ENCODE measurements at places on chromosomes 11 and 22. TPM values are rescaled to one million over a fixed set of nuclear protein-coding genes. Genes with fewer than 3 reads are reported as not detected.

- no peak overlapping the region for H3K27ac ChIP-seq
- H3K27me3 ChIP-seq: no peaks in the 10 kb centered on the region
- peak; percentile 7 for DNase-seq
- peaks cover 21% of the 10 kb centered on the region for H3K36me3 ChIP-seq
- peaks cover 34% of the 10 kb centered on the region for H3K4me1 ChIP-seq
- H3K4me3 ChIP-seq: no peak overlapping the region
Measured at GRCh38 chr22:49964136-49965090, 3.8 kb downstream of the PIM3 start.

- peak overlapping the region; percentile 94 for H3K27ac ChIP-seq
- peak overlapping the region; percentile 28 for H3K4me3 ChIP-seq
- H3K27me3 ChIP-seq: no peaks in the 10 kb centered on the region
- peak; percentile 98 for DNase-seq
Measured at GRCh38 chr22:43263645-43264514, 76.9 kb upstream of the TTLL12 start.

DNA sequence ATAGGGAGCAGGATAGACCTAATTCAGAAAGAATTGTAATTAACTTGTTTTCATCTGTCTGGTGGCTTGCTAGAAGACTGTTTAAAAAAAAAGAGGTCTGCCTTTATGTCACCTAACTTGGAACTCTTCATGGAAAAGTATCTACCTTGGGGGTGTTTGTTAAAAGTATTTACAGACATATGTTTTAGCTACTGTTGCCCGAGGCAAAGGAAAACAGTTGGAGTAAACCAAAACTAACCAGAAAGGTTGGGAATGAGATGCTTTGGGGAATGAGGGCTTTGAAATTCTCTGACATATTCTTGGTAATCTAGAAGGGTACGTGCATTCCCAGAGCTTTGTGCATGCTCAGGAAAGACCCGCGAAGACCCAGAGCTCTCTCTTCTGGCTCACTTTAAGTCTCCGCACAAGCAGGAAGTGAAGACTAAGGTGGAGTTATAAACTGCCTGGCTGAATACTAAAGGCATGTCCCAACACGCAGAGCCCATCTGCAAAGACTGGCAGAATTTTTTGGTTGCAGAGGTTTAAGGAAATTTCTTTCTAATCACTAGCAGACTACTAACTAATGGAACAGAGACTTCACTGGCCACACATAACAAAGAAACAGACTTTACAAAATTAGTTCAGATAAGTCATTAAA is 33.2 kb downstream of the HIKESHI start:
- no peak for DNase-seq
- H3K27me3 ChIP-seq: no peaks in the 10 kb centered on the region
- H3K4me3 ChIP-seq: no peak overlapping the region
- no peaks in the 10 kb centered on the region for H3K4me1 ChIP-seq
- peaks cover 46% of the 10 kb centered on the region for H3K36me3 ChIP-seq

DNA sequence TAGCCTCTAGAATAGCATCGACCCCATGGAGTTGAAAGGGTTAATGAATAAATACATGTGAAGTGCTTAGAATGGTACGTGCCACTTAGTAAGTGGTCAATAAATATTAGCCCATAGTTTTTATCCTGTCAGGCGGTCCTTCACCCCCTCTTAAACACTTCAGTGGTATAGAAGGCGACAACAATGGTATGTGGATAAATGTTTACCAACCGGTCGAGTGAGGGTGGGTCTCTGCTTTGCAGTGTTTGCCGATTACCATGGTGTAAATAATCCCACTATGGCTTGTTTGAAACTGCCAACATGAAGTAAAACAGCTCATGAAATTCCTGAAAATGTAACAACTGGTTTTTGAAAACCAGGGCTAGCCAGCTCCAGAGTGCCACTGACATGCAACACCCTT is 541.2 kb downstream of the BUD13 start:
- no peak overlapping the region for H3K27ac ChIP-seq
- H3K36me3 ChIP-seq: no peaks in the 10 kb centered on the region
- no peaks in the 10 kb centered on the region for H3K4me1 ChIP-seq
- no peak overlapping the region for H3K4me3 ChIP-seq

DNA sequence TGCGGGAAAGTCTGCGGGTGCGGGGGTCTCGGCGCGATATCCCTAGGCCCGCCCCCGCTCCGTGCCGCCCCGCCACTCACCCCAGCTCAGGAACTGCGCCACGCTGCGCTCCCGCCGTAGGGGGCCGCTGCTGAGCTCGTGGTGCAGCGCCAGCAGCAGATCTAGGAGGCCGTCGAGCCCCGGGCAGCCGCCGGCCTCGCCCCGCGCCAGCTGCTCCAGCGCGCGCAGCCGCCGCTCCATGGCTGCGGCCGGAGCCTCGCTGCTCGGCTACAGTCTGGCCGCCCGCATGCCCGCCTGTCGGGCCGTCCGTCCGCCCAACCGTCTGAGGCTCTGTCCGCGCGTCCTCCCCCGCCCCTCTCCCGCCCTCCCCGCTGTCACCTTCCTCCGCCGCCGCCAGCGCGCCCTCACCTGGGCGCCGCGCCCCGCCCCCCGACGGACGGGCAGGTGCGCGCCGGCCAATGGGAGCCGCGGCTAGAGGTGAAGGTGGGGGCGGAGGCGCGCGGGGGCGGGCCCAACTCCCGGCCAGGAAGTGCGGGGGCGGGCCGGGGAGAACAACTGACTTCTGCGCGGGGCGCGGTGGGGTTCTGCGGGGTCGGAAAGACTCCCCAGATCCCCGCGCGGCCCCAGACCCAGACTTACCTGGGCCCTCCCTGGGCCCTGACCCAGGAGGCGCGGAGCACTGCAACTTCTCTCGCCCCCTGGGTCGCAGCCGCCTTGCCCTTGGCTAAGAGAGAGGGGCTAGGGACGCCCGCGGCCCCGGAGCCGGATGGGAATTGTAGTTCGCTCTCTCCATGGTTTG is at the start of gene CDC42BPG:
CDC42BPG (minus strand) TSS at position 324 of the 799 bp plus-strand sequence; CDS start at position 240, 84 bp downstream.
- H3K4me3 ChIP-seq: no peak within 1 kb of the TSS
- H3K4me1 ChIP-seq: peaks cover 18% of the 10 kb centered on the region
- peak; percentile 68 for DNase-seq
- no peaks in the 10 kb centered on the region for H3K27me3 ChIP-seq
- H3K36me3 ChIP-seq: no peaks in the 10 kb centered on the region

- H3K27me3 ChIP-seq: peaks cover 9% of the 10 kb centered on the region
- H3K27ac ChIP-seq: no peak overlapping the region
- H3K4me3 ChIP-seq: no peak overlapping the region
- DNase-seq: no peak
- no peaks in the 10 kb centered on the region for H3K36me3 ChIP-seq
- H3K4me1 ChIP-seq: no peaks in the 10 kb centered on the region
Measured at GRCh38 chr11:45708887-45709663, 43.7 kb upstream of the CHST1 start.

DNA sequence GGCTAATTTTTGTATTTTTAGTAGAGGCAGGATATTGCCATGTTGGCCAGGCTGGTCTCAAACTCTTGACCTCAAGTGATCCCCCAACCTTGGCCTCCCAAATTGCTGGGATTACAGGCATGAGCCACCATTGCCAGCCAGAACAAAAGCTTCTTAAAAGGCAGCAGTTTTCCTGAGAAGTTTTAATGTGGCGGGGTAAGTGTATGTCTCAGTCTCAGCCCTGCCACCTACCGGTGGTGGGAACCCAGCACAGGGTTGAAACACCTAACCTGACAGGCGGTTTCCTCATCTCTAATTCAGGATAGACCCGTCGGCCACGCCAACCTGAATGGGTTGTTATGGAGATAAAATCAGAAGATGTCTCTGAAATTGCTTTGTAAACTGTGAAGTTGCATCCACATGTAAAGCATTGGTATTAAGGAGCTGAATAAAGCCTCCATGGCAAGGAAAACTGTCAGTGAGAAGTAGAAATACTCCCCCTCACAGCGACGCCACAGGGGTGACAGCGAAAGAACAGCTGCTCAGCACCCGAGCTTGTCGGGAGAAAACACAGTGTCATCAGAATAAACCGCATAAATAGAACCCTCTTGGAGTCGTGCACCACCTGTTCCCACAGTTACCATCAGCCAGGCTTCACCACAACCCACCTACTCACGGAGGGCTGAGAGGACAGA is 165.9 kb upstream of the NCAM1 start:
- no peaks in the 10 kb centered on the region for H3K27me3 ChIP-seq
- H3K4me3 ChIP-seq: peak overlapping the region; percentile 25
- H3K4me1 ChIP-seq: peaks cover 23% of the 10 kb centered on the region
- peak; percentile 90 for DNase-seq

DNA sequence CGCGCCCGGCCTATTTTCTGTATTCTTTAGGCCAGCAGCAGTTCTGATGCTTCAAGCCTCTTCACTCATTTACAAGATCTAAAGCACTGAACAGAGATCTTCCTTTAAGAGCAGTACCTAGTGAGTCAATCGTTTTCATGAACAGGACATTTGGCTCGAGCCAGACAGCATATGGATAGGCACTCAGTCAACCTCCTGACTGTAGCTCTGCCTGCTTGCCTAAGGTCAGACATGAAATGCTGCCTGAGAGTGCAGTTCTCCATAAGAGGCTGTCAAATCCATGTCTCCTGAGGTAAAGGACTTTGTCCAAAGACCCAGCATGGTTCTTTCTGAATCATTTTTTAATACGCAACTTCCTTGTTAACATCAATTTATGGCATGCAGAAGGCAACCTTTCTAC is 941.2 kb downstream of the DLG2 start:
- no peak overlapping the region for H3K27ac ChIP-seq
- no peaks in the 10 kb centered on the region for H3K4me1 ChIP-seq
- no peaks in the 10 kb centered on the region for H3K36me3 ChIP-seq

DNA sequence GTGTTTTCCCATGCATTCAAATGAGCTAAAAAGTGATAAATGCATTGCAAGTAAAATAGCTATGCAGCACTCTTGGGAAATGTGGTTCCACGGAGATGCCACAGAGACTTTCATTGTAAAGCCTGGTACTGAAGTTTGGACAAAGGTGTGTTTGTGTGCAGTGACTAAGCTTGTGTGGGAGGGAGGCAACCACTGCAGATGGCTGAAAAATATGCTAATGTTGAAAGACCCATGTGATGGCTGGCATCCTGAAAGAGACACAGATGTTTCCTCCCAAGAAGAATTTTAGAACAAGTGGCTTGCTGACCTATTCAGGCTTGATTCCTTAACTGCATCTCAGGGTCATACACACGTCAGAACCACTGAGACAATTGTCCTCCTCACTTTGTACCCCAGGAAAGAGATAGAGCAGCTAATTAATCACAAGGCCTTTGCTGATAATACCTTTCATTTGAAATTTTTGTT is 73.8 kb downstream of the FAM76B start:
- no peaks in the 10 kb centered on the region for H3K27me3 ChIP-seq
- peak overlapping the region; percentile 90 for H3K27ac ChIP-seq
- peaks cover 24% of the 10 kb centered on the region for H3K4me1 ChIP-seq
- H3K4me3 ChIP-seq: no peak overlapping the region
- no peaks in the 10 kb centered on the region for H3K36me3 ChIP-seq

MAML2 gene
- 2.2 TPM for total RNA-seq

GRCh38 chr11:96540875-96541274 is 151.1 kb downstream of the JRKL start:
- no peak overlapping the region for H3K27ac ChIP-seq
- H3K36me3 ChIP-seq: no peaks in the 10 kb centered on the region
- H3K27me3 ChIP-seq: no peaks in the 10 kb centered on the region
- no peaks in the 10 kb centered on the region for H3K4me1 ChIP-seq
- no peak for DNase-seq
- H3K4me3 ChIP-seq: no peak overlapping the region

RFPL2 gene
- total RNA-seq: not detected

DNA sequence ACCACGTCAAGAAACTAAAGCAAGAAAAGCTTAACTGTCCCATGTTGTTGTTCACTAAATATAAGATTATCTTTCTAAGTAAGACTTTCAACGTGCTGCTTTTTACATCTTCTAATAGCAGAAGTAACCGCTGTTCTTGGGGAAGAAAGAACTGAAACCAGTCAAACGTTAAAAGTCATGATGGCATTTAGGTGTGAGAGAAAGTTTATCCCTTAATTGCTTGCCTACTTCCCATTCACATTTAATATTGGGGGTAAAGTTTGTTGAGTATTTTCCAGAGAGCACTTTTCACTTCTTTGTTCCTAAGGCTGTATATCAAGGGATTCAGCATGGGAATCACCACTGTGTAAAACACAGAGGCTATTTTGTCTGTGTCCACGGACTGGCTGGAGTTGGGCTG is 970 bp downstream of the OR5B21 start:
- no peaks in the 10 kb centered on the region for H3K36me3 ChIP-seq
- H3K27ac ChIP-seq: no peak overlapping the region
- H3K27me3 ChIP-seq: no peaks in the 10 kb centered on the region
- no peaks in the 10 kb centered on the region for H3K4me1 ChIP-seq

Data from SJCRH30 (cell line).